Suppressor macrophage (primary cell): ENCODE measurements at places on chromosomes 3 and 15.

- no peak for DNase-seq
Measured at GRCh38 chr3:177419904-177420601, 222.8 kb upstream of the TBL1XR1 start.

DNA sequence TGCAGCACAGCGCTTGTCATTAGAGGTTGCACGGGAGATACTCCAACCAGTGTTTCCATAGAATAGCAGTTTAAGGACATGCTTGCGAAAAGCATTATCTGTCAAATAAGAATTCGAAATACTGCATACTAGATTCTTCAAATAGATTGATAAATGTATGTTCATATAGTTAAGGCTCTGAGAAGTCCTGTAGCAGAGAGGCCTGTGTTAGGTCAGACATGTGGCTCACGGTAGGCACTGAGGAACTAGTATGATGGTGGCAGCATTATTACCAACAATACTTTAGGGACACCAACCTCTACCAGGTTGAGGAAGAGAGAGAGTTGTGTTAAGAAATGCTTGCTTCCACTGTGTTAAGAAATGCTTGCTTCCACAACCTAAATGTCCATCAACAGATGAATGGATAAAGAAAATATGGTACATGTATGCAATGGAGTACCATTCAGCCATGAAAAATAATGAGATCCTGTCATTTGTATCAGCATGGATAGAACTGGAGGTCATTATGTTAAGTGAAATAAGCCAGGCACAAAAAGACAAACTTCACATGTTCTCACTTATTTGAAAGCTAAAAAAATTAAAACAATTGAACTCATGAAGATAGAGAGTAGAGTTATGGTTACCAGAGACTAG is 14.9 kb downstream of the MTMR14 start:
- no peak for DNase-seq

DNA sequence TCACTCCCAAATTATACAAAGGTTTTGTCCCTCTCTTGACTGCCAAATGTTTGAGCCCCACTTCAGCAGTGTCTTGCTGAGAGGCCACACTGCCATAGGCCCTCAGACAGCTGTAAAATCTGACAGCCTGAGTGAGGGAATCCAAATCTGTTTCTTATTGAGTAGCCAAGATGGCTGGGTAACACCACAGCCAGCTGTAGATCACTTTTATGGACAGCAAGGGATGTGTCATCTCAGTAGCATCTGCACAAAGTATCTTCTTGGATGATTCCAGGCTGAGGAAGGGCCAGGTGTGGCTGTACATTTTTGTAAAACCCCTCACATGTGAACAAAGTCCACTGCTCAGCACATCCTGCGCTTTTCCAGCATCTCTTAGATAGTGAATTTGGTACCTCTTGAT is 237.0 kb upstream of the LRTM1 start:
- DNase-seq = no peak

DNA sequence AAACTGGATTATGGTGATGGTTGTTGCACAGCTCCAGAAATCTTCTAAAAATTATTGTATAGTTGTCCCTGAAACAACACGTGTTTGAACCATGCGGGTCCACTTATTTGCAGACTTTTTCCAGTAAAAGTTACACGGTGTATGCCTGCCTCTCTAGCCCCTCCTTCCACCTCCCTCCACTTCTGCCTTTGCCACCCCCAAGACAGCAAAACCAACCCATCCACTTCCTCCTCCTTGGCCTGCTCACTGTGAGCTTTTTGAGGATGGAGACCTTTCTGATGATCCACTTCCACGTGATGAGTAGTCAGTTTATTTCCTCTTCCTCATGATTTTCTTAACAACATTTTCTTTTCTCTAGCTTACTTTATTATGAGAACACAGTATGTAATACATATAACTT is 5.4 kb downstream of the CYFIP1 start:
- peak; percentile 94 for DNase-seq

DNA sequence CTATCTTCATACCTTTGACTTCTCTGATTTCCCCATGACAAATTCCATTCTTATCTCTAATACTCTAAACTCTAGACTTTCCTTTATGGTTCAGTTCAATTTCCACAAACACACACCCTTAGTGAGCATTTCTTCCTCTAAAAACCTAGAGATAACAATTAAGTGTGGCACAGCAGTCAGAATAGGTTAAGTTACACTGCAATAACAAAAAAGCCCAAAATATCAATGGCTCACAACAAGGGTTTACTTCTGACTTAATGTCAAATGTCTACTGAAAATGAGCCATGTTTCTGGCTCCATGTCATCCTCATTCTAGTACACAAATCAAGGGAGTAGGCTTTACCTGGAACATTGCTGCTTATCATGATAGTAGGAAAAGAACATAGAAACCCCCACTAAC is 123.8 kb downstream of the TAFA4 start:
- no peak for DNase-seq
